Esophagus muscularis mucosa (tissue), 4 donors: ENCODE measurements at places on chromosomes 16 and 17. TPM values are rescaled to one million over a fixed set of nuclear protein-coding genes. Genes with fewer than 3 reads are reported as not detected.

DNA sequence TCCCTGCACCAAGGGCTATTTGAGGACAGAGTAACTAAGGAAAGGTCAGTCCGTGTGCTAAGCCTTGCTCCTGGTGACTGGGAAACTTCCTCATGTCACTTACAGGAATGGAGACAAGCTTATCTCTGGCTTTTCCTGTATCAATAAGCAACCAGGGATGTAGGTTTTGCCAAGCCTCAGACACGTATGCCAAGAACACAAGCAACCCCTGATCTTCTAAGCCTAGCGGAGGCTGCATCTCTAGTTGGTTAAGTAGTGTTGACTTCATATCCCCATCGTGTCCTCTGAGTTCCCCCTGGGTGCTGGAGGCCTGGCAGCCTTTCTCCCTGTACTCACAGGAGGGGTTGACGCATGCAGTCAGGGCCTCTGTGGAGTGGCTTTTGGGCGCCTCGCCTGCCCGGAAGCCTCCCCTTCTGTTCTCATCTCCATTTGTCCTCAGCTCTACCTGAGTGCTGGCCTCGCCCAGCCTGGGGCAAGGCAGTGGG, 1.4 kb upstream of the C1QTNF1 start:
- no peak for DNase-seq

DNA sequence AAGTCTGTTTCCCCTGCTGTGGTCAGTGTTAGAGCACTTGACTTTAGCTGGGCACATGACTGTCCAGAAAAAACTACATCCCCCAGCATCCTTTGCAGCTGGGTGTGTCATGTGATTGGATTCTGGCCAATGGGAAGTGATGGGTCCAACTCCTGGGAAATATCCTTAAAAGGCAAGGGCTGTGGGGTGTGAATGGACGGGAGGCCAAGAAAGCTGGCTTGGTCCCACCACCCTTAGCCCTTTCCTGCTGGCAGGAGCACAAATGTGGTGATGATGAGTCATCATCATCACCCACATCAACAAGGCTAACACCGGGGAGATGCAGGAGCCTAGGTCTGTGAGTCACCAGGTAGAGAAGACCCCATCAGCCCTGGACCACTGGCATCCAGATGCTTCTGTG, 341.7 kb downstream of the C16orf95 start:
- no peak for DNase-seq

GRCh38 chr17:74089869-74090464, 113.5 kb upstream of the RPL38 start:
- no peak for DNase-seq

DNA sequence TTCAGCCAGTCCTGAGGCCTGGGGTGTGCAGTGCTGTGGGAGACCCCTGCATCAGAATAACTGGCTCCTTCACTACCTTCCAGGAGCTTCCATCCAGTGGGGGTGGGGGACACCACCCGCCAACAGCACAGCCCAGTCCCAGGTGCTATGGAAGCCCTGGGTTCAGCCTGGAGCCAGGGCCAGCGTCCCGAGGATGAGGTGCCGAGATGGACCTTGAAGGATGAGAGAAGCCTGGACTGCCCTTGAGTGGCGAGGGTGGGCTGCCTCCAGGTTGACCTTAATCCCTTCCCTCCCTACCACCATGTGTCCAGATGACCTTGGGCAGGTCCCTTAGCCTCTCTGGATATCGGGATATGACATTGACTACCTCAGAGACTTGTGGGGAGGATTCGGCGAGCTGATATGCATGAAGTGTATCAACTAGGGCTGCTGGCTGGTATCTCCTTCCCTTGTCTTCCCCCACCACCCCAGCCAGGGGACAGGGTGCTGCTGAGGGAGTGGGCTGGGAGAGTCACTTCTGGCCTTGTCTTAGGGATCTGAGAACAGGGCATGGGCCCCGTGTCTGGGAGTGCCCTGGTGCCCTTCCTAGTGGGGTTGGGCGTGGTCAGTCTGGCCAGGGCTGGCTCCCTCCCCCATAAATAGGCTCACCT, 14.2 kb upstream of the LASP1NB start:
- no peak for DNase-seq

Gene KRTAP9-2
- total RNA-seq: not detected

DNA sequence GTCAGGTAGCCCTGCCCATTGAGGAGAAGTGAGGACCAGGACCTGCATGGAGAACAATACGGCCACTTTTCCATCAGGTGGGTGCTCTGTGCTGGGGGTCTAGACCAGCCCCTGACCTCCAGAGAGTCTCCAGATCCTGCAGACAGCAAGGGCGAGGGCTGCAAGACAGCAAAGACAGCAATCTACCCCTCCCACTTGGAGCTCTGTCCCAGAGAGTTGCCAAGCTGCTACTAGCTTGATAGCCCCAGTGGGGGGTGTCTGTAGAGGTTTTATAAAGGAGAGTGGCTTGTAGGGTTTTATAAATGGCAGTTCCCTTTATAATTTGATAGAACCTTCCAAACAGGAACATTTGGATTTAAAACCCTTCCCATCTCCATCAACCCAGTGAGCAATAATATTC, 16.7 kb upstream of the SLFN11 start:
- DNase-seq: no peak

DNA sequence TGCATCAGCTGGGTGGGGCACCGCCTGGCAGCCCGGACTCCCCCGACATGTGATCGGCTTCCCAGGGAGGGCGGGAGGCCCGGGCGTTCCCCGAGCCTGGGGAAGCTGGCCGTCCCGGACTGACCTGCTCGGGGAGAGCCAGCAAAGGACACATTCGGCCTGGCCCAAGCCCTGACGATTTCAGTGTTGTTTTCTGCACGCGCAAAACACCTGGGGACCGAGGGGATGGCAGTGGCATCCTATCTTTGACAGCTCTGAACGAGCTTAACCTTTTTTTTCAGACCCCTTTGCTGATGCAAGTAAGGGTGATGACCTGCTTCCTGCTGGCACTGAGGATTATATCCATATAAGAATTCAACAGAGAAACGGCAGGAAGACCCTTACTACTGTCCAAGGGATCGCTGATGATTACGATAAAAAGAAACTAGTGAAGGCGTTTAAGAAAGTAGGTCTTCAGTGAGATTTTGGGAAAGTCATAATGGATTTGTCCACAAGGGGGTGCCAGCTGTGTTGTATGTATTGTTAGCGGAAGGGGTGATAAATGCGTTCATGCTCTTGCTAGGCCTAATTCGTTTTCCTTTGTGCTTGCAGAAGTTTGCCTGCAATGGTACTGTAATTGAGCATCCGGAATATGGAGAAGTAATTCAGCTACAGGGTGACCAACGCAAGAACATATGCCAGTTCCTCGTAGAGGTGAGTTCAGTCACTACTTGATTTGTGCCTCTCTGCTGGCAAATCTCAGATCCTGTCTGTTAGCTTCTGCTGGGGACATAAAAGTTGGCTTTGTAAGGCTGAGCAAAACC, 1.0 kb downstream of the EIF1 start:
- DNase-seq: no peak

Gene PLLP
- 7.4 TPM for total RNA-seq

DNA sequence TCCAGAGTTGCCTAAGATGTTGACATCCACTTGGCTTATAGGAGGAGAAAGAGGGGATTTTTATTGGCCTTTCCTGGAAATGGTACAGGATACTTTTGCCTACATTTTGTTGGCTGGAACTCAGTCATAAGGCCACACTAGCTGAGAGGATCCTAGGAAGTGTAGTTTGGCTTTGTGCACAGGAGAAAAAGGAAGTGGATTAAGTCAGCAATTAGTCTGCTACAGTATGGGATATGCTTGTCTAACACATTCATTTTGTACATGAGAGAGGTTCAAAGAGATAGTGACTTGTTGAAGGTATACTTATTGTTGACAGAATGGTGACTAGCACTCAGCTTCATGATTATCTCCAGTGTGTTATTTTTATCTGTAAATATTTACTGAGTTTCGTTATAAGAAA, 10.3 kb downstream of the UTP18 start:
- no peak for DNase-seq

DNA sequence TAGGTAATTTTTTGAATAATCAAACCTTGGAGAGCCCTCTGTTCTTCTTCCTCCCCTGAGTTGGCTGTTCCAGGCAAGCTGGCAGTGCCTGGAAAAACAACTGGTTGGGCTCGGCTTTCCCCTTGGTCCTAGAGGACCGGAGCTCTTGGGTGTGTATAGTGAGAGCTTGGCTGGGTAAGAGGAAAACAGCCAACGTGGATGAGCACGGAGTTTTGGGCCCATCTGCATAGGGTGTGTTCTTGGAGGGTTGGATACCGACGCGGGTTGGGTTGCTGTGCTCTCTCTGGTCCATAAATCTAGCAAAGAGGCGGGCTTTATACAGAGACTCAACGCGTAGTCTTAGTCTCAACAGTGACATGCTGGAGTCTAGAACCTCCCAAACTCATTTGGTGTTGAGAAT, 23.2 kb downstream of the ITGB3 start:
- no peak for DNase-seq

DNA sequence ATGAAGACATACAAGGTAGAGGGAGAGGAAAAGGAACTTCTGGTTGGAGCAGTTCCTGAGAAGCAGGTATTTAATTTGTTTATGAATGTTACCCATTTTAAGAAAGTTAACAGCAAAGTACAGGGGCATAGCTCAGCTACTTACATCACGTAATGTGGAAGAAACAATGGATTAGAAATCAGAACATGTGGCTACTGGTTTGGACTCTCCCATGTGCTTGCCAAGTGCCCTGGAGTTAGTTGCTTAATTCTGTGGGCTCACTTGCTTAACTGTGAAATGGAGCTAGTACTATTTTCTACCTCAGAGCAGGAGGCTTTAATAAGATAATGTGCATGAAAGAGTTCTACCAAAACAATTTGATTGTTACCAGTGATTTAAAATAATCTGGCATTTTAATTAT, 27.3 kb downstream of the RSPRY1 start:
- no peak for DNase-seq

Gene HSF5
- under 0.01 TPM for total RNA-seq

GRCh38 chr17:13498184-13498583, 103.5 kb downstream of the HS3ST3A1 start:
- no peak for DNase-seq

GRCh38 chr16:85330006-85330693, 217.9 kb upstream of the CIBAR2 start:
- no peak for DNase-seq

DNA sequence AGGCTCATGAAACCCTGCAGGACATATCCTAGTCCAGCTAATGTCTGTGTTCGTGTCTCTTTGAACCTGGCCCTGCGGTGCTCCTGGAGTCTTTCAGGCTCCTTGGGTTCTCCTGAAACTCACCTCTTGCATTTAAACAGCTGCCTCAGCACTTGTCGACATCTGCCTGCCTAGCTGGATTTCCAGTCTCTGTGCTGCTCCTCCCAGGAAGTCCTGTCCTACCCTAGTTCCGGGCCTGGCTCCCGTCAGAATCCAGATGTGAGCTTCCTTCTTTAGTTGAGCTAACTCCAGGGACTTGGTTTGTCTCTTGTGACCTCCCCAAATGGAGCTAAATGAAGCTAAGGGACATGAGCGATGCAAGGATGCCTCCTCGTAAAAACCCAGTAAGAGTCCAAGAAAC, 155.2 kb upstream of the PIRT start:
- no peak for DNase-seq

Gene GLIS2
- 17.8 TPM for total RNA-seq
